ENCODE measurements at places on chromosomes 1 and 21.

GRCh38 chr1:246597340-246597739 lies 31.1 kb downstream of the CNST start:
- DNase-seq, result no peak

- no peak for DNase-seq
These were observed 685 bp upstream of the VAMP4 start for GRCh38 chr1:171742577-171742922.

DNA sequence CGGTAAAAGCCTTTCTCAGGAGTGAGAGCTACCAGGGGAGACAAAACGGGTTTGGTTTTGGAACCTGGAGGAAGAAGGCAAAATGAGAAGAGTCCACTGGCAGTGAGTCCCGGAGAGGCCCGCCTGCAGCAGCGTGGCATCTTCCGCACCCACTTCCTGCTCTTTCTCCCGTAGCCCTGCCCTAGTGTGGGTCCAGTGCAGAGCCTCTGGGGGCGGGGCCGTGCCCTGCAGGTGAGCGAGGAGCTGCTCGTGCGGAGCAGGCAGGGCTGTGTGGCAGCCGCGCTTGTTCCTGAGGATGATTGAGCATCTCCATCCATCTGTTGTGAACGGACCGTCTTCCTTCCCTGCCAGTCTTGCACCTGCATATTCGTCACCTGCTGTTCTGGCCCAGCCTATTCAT lies 66.5 kb downstream of the PEX14 start:
- DNase-seq, result no peak

DNA sequence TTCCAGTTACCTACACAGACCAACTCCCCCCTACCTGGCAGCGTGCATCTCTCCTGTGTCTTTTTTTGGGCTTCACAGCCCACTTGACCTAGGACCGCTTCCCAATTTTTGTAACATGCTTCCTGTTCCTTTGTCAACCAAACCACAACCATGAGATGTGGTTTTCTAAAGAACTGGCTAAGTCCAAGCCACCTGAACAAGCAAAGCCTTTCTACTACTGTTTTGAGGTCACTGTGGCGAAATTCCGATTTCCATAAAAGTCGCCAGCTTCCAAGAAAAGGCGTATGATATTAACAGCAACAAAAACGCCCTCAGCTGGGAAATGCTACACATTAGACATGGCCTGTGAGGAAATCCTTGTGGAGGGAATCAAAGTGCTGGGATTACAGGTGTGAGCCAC lies 12.7 kb upstream of the AK2 start:
- DNase-seq, result no peak

- no peak for DNase-seq
These were observed 78.7 kb downstream of the ATP1A1 start for GRCh38 chr1:116451702-116452101.

GRCh38 chr1:177341773-177342172 lies 171.0 kb downstream of the BRINP2 start:
- DNase-seq, result no peak

DNA sequence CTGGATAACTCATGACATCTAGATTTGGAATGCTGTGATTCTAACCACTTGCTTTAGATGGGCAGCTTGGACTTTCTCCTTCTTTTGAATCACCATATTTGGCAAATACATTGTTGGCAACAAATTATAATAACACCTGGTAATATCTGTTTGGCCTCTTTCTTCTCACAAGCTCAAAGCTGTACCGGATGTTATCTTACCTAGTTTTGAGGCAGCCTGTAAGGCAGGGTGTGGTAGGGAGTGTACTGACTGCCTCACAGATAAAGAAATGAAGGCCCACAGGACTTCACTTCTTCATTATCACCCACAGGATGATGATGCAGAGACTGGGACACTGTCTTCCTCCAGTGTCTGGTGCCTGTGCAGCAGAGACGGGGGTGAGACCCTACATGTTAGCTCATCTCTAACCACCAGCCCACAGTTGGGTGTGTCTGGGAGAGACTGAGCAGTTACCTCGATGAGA lies 28.5 kb downstream of the TUFT1 start:
- DNase-seq, result no peak

DNA sequence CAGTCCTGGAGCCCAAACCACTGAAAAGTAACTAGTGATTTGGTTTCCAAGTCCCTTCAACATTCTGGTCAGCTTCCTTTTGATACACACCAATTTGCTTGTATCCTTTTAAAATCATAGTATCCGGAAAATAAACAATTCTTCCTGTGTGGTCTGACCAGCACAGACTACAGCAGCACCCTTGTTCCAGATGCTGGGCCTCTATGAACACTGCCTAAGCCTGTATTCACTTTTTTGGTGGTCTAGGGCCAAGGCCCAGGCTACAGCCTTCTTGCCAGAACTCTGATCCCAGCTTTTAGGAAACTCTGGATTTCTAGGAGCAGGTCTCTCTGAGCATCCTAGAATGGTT lies 801 bp upstream of the DDAH1 start:
- no peak for DNase-seq

DNA sequence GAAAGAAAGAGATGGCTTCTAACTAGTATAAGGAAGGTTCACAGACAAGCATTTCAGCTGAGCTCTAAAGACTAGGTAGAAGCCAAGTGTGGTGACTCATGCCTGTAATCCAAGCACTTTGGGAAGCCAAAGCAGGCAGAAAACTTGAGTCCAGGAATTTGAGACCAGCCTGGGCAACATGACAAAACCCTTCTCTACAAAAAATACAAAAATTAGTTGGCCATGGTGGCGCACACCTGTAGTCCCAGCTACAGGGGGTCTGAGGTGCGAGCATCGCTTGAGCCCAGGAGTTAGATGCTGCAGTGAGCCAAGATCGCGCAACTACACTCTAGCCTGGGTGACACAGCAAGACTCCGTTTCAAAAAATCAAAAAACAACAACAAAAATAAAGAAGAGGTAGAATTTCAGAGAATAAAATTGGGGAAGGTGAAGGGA lies 27.8 kb downstream of the FBXO42 start:
- DNase-seq, result no peak

DNA sequence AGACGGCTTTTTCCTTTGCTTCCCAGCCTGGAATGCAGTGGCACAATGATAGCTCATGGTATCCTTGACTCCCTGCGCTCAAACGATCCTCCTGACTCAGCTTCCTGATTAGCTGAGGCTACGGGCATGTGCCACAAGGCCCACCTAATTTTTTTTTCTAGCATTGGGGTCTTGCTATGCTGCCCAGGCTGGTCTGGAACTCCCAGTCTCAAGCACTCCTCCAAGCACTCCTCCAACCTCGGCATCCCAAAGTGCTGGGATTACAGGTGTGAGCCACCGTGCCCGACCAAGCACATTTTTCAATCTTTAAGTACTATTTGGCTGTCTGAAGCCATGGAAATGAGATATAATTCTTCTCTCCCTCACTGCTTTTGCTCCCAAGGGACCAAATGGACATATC lies 58.7 kb downstream of the MAB21L3 start:
- DNase-seq, result no peak

DNA sequence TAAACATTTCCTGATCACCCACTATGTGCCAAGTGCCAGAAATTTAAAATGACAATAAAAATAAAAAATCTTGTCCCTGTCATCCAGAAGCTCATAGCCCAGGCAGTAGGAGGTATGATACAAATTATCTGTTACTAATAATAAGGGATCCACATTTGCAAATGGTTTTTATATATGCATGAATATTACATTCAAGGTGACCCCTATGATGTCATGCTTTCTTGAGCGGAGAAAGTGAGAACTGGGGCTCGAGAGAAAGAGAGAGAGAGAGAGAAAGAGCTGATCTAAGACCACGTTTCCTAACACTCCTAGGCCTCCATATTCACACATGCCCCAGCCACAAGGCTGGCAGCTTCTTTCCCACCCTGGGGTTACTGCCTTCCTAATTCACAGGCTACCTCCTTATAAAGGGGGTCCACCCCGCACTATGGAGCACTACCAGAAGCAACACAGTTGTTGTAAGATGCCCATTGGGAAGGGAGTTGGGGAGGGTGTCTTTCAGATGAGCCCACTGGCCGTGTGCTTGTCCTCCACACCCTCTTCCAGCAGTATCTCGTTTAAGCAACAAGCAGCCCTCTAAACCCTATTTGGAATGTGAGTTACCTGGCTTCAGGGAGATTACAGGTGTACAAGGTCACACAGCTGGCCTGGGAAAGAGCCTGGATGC lies 28.8 kb upstream of the LRRN2 start:
- no peak for DNase-seq

DNA sequence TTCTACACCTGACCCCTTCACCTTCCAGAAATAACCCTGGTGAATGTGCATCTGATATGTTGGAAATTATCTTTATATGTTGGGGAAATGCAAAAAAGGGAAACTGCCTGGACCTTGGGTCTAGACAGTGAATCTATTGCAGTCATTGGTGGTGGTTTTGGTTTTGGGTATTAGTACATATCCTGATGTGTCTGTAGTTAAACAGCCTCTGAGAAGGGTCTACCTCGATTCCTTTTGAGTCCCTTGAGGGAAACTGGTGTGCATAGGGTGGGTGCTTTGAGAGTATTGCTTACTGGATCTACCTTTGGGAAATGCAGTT lies 127.3 kb upstream of the KIAA0040 start:
- DNase-seq, result no peak

GRCh38 chr1:179087665-179088064 lies 5.8 kb downstream of the TOR3A start:
- DNase-seq, result no peak

DNA sequence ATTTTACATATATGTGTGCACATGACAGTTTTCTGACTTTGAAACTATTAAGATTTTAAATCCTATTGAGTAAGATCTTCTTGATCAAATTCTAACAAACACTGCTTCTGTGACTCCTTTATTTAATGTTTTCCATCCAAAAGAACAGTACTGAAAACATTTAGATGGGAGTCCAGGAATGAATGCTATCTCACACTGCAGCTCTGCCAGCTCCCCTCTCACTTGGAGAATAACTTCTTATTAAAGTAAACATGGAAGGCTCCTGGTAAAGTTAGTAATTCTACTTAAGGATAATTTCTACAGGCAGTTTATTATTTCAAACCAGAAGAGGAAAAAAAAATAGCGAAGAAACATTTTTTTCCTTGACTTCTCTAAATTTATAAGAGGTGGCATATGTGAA lies 349.1 kb downstream of the DPYD start:
- no peak for DNase-seq

GRCh38 chr1:160085686-160086455 lies 4.5 kb downstream of the KCNJ9 start:
- peak; percentile 56 for DNase-seq

GRCh38 chr1:36884801-36885200 lies 149.5 kb downstream of the GRIK3 start:
- no peak for DNase-seq

DNA sequence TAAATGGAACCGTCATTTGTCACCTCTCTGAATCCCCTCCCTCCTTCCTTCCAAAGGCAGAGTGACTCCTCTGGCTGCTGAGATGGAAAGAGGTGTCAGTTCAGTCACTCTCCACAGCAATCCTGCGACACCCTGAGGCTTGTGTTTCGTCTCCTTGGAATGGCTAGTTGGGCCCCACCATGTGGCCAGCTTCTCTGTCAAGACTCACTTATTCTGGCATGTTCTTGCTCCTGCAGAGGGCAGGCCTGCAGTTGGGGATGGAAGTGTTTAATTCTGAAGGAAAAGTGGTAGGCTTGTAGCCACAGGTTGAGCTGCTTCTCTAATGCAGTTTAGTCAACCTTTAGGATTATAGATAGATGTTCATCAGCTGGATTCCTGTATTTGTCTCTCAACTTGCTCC lies 149.6 kb downstream of the LMO4 start:
- DNase-seq, result no peak

DNA sequence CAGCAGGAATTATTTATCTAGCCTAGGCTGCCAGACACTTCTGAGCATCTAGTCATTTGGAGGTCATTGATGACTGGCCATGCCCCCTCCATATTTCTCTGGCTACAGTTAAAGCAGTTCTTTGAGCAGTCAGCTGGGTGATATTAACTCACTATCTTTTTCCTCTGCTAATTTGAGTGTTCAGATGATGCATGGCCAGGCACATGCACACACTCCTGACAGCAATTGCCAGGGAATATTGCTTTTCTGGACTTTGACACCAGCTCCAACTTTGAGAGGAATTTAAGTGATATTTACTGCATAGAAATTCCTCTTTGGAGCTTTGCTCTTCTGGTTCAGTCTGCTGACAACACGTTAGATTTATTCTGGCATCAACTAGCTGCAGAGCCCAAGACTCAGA lies 52.6 kb downstream of the CD247 start:
- DNase-seq, result no peak

DNA sequence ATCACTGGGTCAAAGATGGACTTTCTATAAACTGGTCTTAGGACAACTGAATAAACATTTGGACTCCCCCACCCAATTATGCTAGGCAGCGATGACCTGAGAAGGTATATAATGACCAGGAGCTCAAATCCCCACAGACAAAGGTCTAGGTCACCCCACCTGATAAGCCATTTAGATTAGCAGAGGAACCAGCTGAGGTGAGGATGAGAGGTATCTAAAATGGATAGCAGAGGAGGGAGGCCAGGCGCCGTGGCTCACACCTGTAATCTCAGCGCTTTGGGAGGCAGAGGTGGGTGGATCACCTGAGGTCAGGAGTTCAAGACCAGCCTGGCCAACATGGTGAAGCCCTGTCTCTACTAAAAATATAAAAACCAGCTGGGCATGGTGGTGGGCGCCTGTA lies 33.7 kb downstream of the PABPC4 start:
- no peak for DNase-seq

- DNase-seq, result no peak
These were observed 12.0 kb upstream of the VAMP4 start for GRCh38 chr1:171753685-171754352.

GRCh38 chr1:202247104-202247503 lies 53.5 kb downstream of the LGR6 start:
- no peak for DNase-seq

DNA sequence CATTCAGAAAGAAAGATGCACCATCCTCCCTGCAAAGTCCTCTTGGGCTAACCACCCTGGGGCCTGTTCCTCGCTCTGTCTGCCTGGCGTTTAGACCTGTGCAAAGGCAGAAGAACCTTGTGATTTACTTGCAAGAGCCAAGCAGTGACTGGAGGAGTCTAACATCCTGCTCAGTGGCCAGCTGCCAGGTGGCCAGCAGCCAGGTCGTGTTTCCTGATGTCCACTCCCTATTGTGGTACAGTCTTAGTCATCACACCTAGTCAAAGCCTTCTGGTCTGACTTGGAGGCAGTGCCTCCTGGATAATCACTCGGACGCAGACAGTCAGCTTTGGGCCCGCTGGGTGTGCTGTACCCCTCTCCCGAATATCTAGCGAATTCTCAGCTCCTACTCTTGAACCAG lies 118.1 kb downstream of the PGBD5 start:
- no peak for DNase-seq

GRCh38 chr1:214557952-214558735 lies 6.7 kb upstream of the PTPN14 start:
- DNase-seq, result no peak

- DNase-seq, result no peak
These were observed 44.1 kb upstream of the EIF4G3 start for GRCh38 chr1:21220815-21221214.

DNA sequence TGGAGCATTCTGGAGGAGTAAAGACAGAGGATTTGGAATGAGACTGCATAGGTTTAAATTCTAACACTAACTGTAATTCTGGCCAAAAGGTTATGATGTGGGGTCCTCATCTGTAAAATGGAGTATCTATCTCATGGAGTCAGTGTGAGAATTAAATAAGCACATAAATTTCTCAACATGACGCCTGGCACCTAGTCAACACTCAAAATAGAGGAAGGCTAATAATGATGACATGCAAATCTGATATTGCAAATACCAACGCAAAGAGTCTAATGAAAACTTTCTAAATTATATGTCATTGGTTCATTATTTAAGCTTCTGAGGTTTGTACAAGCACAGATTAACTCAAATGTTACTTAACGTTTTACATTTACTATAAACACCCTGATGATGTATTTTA lies 29.6 kb downstream of the APP start:
- DNase-seq, result no peak

GRCh38 chr1:43441166-43441893 lies 12.4 kb downstream of the HYI start:
- no peak for DNase-seq

All from activated CD8-positive, alpha-beta memory T cell treated with anti-CD3 and anti-CD28 coated beads for 48 hours (primary cell).